ENCODE measurements at places on chromosomes 13 and 19. TPM values are rescaled to one million over a fixed set of nuclear protein-coding genes. Genes with fewer than 3 reads are reported as not detected.

The SIGLEC10 gene
- total RNA-seq, result not detected

The PLPP2 gene
- total RNA-seq, result 8.6 TPM

The FFAR2 gene
- 2.2 TPM for total RNA-seq

The GPATCH1 gene
- 12.6 TPM for total RNA-seq

The ZIK1 gene
- 11.5 TPM for total RNA-seq

The GNG8 gene
- 2.4 TPM for total RNA-seq

The ZNF154 gene
- total RNA-seq, result 13.2 TPM

The ATXN8OS gene
- total RNA-seq, result not detected

The SIGLEC8 gene
- not detected for total RNA-seq

The C19orf81 gene
- total RNA-seq, result 3.7 TPM

The MTUS2 gene
- 4.1 TPM for total RNA-seq

The NKG7 gene
- total RNA-seq, result not detected

The SIAH3 gene
- 0.53 TPM for total RNA-seq

The GIPR gene
- 9.1 TPM for total RNA-seq

- DNase-seq, result no peak
Measured at GRCh38 chr13:23921451-23921888, 24.2 kb upstream of the C1QTNF9B start.

DNA sequence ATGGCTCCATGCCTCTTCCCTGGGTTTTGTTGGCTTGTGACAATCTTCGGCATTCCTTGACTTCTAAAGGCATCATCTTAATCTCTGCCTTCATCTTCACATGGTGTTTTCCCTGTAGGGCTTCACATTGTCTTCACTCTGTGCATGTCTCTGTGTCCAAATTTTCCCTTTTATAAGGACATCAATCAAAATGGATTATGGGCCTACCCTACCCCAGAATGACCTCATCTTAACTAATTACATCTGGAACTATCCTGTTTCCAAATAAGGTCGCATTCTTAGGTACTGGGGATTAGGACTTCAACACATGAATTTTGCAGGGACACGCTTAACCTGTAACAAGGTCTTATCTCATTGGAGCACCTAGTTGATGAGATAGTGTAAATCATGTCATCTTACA lies 290.3 kb upstream of the KLF12 start:
- DNase-seq, result no peak

- no peak for DNase-seq
Measured at GRCh38 chr19:6524311-6524710, 6.5 kb upstream of the TNFSF9 start.

- no peak for DNase-seq
Measured at GRCh38 chr13:104008541-104009435, 942.6 kb upstream of the SLC10A2 start.

DNA sequence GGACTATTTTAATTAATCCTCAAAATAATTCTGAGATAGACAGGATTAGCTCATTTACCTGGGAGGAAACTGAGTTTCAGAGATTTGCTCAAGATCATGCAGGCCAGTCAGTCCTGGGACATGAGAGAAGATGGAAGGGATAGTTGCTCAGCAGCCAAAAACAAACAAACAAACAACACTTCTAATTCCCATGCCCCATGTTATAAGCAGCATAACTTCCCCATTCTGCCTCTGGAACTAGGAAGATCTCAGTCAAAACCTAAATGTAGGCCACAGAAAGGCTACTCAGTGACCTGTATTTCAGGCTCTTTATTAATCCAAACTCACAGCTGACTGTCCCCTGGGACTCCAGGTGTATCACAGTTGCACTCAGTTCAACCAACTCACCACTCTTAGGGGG lies 489.2 kb upstream of the NBEA start:
- no peak for DNase-seq

- no peak for DNase-seq
Measured at GRCh38 chr13:50999641-51000040, 90.0 kb downstream of the RNASEH2B start.

DNA sequence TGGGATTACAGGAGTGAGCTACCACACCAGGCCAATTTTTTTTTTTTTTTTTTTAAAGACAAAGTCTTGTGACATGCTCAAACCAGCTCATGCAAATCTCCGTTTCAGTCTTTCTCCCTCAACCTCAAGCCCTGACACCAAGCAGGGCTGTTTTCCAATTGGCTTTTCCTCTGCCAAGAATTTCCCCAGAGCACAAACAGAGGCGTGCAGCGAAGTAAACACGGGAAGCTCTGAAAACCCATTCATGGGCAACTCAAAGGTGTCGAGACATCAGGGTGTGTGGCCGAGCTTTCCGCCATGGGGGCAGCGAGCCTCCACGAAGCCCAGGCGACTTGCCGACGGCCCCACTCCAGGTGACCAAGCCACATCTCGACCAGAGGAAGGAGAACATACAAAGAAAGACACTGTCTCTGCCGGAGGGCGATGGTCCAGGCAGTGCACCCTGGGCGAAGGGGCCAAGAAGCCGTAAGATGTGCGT lies 70.0 kb downstream of the INSR start:
- no peak for DNase-seq

- no peak for DNase-seq
Measured at GRCh38 chr13:74132152-74132775, 1.9 kb downstream of the KLF12 start.

- no peak for DNase-seq
Measured at GRCh38 chr13:79401259-79402070, 4.6 kb downstream of the RBM26 start.

- no peak for DNase-seq
Measured at GRCh38 chr19:2816641-2817040, 3.0 kb upstream of the ZNF554 start.

GRCh38 chr13:113092776-113093579 lies 12.6 kb upstream of the F7 start:
- DNase-seq, result no peak

DNA sequence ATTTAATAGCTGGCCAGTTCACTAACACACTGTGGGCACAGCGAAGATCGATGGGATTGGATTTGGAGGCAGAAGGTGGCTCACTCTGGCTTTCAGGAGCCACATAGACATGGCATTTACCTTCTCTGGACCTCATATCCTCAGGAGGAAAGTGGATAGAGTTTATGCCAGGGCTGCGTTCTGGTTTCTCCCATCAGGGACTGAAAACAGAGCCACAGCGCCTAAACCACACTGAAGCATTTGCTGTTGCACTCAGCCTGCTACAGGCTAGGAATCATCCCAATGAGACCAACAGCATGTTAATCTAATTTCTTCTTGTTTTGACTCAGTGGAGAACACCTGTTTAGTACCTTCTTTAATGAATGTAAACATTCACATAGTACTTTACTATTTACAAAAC lies 1.6 kb downstream of the CYSLTR2 start:
- no peak for DNase-seq

- no peak for DNase-seq
Measured at GRCh38 chr19:53621885-53622740, 9.7 kb upstream of the DPRX start.

DNA sequence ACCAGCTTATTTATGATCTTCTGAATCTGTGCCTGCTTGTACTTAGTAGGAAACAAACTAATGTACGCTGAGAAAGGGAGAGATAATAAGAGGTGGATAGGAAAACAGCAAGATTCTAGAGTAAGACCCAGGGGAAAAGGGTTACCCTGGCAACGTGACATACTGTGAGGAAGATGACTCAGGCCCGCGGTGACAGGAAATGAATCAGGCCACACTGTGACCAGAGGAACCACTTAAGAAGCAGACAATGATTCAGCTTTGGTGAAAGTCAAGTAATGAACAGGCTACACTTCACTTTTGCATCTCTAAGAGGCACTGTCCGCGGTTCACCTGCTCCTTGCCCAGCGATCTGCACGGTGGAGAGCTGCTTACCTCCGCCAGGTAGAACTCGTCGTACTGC lies 158.2 kb downstream of the NALCN start:
- DNase-seq, result no peak

DNA sequence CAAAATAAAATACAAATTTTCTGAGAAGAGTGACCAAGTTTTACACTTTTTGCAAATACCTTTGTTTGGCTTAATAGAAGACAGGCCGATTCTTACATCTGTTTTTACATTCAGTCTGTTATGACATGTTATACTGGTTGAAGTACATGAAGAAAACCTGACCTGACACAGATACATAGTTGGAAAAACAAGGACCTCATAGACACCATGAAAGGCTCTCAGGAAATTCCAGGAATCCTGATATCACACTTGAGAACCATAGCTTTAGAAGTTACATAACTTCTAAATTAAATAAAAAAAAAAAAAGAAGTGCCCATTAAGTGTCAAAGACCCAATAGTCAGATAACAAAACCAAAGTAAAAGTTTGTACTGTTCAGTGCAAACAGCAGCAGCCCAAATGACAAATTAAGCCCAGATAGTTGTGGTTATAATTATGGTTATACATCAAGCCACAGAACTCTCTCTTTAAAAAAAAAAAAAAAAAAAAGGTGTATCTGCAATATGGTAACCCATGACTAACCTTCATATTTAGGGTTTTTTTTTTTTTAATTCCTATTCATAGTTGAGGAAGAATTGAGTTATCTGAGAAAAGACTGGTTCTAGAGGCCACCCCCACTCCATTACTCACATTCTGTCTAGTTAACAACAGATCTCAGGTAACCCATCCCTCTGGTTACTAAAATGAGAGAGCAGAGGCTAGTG lies 19.8 kb downstream of the RBM26 start:
- no peak for DNase-seq

DNA sequence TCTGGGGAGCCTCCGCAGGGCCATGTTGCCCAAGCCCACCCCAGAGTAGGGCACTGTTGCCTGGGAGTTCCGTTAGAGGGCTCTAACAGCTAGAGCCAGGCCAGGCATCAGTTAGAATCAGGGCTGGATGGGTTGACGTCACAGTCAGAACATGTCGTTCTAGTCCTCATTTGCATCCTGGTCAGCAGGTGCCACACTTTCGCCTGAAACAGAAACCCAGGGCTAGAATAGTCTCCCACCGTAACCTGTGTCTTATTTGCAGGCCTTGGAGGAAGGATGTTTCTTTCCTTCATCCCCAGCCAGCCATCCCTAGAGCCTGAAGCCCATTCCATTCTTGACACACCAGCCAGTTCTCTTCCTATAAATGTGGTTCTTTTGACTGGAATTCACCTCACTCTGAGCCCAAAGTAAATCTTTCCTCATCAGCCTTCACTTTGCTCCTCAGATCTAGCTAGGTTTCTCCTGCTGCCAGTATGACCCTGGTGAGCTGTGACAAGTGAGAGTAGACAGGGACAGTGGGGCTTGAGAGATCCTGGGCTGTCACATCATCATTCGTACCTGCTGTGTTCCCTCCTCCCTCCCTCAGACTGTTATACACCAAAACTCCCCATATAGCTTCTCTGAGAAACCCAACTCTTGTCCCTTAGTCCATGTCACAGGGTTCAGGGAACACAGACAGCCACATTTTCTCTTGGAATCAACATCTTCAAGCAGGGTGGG lies 12.2 kb upstream of the CCDC97 start:
- DNase-seq, result no peak

DNA sequence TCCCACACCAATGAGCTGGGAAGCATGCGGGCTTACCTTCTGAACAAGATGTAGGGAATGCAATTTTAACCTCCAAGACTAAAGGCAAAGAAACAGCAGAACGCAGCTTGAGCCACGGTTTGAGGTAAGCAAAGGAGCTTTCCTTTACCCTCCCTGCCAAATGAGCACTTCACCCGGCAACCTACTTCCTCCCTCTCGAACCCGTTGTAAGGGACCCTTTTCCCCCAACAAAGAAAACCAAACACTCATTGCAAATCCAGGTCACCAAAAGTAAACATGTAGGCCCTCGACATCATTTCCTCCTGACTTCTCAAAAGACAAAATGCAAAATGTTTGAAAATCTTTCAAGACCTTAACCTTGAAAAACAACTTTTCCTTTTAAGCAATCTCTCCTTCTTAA lies 65.3 kb downstream of the ABCC4 start:
- DNase-seq, result no peak

DNA sequence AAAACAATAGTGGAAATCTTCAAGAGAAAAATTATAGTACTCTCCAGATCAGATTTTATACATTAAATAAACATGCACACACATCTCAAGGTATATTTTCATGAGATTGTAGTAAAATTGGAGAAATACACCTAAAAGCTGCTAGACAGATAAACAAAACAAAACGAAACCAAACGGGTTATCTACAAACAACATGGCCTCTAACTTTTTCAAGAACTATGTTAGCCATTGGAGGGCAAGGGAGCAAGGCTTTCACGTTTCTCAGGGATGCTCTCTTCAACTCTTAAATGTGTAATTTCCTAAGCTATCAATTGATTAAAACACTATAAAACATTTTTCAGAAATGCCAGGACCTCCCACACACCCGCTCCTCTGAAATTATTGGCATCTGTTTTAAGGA lies 1262.4 kb upstream of the PCDH20 start:
- DNase-seq, result no peak

DNA sequence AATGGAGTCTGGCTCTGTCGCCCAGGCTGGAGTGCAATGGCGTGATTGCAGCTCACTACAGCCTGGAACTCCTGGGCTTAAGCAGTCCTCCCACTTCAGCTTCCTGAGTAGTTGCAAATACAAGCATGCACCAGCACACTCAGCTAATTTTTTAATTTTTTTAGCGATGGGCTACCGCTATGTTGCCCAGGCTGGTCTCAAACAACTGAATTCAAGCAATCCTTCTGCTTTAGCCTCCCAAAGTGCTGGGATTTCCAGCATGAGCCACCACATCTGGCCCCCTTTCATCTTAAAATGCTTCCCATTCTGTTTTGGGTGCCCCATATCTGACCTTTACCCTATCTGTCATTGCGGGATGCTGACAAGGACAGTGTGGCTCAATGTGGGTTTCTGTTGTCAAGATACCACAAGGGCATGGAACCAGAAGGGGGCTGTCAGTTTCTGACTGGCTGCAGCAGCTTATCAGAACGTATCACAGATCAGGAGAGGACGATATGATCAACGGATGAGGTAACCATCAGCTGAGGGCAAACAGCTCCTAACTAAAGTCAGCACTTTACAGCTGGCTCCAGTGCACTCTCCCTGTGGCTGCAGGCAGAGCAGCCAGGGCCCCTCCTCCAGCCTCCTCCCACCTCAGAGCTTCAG lies 32.4 kb downstream of the GPR42 start:
- no peak for DNase-seq

DNA sequence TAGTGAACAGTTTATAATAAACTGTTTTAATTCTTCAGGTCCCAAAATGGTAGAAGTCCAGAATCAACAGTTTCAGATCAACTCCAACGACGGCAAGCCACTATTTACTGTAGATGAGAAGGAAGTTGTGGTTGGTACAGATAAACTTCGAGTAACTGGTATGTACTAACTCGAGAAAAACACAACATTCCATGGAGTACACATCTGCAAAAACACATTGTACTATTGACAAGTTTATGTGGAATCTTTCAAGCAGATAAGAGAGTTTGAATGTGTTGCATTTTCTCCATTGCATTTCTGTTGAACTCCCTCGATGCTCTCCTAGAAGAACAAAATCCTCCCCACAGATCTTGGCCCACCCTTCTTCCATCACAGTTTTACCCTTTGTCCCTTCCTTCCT lies 98.5 kb downstream of the SGCG start:
- no peak for DNase-seq
